ENCODE measurements at places on chromosomes 5 and 9.
A peak's percentile ranks its signal among the peaks of the same experiment; 100 is the strongest.

DNA sequence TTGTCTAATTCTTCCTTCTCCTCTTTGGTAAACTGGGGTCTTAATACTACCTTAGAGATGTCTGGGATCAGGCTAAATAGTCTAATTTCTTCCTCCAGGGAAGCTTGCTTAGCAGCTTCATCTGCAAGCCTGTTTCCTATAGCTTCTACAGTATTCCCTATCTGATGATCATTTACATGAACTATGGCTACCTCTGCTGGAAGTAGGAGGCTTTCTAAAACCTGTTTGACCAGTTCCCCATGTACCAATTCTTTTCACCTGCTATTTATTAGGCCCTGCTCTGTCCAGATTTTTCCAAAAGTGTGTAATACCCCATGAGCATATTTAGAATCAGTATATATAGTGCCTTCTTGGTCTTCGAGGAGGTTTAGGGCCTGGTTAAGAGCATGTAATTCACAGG is 619.8 kb downstream of the HINT1 start:
- DNase-seq = no peak

GRCh38 chr9:112038017-112038408 is 137.1 kb downstream of the SUSD1 start:
- DNase-seq = no peak

DNA sequence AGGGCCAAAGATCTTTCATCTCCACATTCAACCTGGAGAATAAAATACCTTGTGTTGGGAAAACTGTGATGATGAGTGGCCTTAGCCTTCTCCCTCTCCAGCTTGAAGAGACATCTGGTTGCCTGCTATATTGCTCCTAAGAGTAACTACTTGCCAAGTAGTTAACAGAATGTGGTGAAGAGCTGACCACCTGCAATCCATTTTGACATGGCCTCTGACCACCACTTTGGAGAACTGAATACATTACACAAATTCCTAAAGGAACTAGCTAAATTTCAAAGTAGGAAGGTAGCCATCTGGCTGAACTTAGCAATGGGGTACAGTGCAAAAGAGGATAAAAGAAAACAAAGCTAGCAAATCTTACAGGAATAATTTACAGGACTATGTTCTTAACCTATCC is 7.2 kb downstream of the TBCA start:
- no peak for DNase-seq

- no peak for DNase-seq
Measured at GRCh38 chr5:139985733-139986132, 57.4 kb downstream of the NRG2 start.

DNA sequence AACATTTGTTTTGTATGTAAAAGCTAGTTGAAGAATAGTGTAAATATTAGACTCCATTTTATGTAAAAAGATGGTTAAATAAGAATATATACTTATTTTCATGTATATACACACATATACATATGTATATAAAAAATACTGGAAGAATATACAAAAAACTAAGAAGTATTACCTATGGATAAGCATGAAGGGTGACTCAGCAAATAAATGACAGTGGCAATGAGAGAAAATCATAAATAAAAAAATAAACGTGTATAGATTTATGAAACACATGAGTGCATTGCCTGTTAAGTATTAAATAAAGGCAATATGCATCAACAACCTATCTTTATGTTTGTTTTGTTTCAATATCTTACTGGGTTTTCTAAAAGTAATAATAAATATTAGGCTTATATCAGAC is 435.3 kb downstream of the CYLC2 start:
- DNase-seq = no peak

GRCh38 chr5:109619606-109620005 is 70.1 kb upstream of the MAN2A1 start:
- no peak for DNase-seq

DNA sequence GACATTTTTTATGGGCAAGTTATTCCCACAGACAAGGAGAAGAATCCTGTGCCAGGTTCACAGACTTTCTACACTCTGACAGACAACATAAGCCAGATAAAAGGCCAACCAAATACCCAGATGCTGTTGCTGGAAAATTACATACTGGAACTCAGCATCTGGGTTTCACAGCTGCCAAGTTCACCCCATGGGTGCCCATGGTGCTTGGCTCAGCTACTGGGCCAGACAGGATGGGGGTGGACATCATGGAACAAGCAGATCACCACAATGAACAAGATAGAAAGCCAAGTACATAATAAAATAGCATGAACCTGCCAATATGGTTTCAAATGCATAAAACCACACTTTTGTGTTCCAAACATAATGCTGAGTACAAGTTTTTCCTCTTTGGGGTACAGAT is 999.8 kb downstream of the NR2F1-AS1 start:
- DNase-seq = no peak

DNA sequence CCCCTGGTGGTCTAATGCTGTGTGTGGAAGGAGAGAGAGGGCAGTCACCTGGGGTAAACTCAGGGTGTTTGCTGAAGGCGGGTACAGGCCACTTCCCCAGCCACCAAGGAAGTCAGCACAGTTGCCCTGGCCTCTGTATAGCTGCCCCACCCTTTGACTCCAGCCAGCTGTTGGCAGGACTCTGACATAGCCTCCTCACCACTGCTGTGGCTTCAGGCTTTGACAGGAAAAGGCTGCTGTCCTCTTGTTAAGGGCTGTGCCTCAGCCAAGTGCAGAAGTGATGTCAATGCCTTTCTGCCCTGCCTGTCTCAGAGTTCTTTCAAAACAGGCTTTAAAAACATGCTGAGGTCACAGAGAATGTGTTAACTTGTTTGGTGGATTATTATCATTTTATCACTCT is 487.2 kb upstream of the KLF4 start:
- no peak for DNase-seq

DNA sequence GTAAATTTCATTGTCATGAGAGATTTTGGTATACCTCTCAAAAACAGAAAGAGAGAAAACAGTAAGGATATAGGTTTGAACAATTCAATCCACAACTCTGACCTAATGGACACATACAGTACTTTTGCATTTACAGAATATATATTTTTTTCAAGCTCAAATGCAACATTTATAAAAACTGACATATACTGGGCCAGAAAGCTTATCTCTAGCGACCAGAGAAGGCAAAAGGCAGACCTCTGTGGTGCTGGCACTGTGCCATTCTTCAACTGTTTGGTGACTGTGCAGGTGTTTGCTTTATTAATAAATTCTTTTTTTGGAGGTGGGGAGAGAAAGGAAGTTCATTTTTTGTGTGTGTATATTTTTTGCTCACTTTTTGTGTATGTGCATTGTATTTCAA is 6.0 kb upstream of the PLAC8L1 start:
- DNase-seq = no peak

DNA sequence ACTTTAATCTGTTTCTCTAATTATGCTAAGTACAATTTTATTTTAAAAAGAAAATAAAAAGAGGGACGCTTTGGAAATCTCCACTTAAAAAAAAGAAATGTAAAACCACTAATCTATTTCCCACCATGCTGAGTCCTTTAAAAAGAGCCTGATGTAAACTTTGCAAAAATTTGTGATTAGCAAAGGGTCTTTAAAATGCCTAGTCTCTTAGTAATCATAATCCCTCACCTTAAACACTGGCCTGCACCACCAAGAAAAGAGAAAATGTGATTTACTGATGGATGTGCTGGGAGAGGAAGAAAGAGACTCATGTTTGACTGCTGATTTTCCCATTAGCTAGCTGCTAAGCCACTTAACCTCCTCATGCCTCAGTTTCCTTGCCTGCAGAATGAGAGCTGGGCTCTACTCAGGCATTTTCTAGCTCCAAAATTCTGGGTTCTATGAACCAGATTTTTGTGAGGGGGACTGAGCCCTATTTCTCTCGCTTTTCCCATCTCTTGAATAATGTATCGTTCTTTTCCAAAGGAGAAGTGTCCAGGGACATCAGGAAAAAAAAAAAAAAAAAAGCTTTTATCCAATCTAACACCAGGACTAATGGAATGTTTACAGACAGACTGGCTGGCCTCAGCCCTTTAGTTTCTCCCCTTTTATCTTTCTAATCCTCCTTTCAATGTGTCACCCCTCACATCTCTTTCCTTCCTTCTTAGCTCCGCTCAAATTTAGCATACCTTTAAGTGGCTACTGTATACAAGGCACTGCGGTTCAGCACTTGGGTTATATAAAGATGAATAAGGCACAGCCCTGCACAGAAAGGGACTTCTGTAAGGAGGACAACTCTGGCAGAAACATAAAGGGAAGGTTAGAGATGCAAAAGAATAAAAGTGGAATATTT is 312.4 kb downstream of the ARL15 start:
- no peak for DNase-seq

- DNase-seq = no peak
Measured at GRCh38 chr5:109931049-109931780, 241.5 kb downstream of the MAN2A1 start.

GRCh38 chr5:74950836-74951515 is 84.8 kb upstream of the FAM169A start:
- no peak for DNase-seq

DNA sequence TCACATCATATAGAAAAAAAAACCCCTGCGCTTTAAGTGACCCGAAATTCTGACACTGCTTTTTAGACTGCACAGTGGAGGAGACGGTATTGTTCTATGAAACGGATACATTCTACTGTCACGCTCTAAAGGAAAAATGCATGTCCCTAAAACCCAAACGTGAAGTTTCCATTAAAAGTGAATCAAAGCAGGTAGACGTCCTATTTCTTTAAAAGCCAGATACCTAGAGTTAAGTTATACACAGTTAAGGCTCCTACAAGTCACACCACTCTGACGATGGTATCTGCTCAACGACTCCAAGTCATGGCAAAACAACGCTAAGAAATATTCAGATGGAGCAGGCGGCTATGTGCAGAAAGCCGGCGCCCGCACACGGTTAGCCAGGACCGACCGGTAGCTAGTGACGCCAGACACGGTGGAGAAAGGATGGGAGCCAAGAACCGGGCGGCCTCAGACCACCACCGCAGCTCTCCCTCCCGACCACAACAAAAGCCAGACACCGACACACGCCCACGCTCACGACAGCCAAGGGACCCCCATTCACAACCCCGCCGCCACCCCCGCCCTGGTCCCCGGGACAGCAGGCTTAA is 734 bp downstream of the SKP1 start:
- peak; percentile 15 for DNase-seq

DNA sequence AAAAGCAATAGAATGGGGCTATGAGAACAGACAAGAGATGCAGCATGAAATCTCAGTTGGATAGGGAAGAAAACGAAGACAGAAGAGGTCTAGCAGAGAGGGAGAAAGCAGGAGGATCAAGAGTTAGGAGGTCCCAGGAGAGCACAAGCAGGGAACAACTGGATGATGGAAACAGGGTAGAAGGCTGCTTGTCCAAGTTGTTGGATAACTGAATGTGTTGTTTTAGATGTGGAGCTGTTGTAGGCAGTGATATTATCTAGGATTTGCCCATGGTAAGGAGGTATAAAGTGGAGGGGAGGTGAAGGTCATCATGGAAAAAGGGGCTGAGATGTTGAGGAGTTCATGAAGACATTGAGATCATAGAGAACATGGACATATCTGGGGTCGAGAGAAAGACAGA is 12.4 kb upstream of the RHOBTB3 start:
- no peak for DNase-seq

GRCh38 chr9:98899408-98900056 is 44.2 kb upstream of the COL15A1 start:
- DNase-seq = no peak

GRCh38 chr5:76224898-76225297 is 141.7 kb downstream of the SV2C start:
- DNase-seq = no peak

GRCh38 chr5:138972836-138973235 is 97.7 kb upstream of the LRRTM2 start:
- DNase-seq = no peak

DNA sequence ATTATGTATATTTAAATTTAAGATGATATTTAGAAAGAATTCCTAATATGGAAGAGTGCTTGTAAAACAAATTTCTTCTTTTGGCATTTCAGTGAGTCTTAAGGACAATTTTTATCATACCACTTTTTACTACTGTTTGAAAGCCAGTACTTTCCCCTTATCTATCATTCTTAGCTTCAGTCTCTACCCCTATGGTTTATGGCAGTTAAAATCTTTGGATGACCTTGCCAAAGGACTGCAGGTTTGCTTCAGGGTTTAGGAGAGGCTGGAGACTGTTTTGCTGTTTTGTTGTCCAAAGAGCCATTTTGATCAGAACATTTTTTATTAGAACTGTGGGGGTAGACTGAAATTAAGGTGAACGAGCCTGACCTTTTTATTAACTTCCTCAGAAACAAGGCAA is 30.8 kb downstream of the SLC38A9 start:
- DNase-seq = no peak

DNA sequence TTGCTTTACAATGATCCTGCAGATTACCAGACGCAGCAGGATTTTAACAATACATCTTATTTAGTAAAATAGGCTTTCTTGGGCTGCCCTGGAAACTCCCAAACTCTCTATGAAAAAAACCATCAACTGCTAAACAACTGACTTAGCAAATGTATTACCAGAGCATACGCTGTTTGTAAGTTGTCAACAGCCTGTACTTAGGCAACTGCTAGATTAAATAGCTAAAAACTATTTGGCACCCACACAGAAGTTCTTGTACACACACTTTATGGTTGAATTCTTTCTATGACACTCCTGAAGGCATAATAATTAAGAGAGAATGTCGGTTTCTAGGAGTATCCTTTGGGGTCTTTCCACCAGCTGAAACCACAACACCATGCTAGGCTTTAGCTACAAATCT is 123.9 kb downstream of the FBXO38 start:
- DNase-seq = no peak

DNA sequence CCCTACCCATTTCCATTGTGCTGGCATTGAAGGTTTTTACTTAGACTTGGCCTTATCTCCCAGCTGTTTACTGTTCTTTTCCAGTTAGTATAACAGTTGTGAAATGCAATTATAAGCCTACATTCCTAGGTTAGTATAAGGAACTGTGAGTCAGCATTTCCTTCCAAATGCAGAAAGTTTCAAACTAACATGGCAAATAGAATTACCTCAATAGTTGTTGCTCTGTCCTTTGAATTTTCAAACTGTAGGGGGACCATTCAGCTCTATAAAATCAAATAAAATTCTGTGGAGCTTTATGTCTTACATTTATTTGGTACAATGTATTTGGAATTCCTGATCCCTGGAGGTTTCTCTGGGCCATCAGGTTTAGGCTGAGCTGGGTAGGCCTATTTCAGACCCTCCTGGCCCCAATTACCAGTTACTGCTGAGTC is 47.2 kb downstream of the ARHGEF28 start:
- DNase-seq = no peak

DNA sequence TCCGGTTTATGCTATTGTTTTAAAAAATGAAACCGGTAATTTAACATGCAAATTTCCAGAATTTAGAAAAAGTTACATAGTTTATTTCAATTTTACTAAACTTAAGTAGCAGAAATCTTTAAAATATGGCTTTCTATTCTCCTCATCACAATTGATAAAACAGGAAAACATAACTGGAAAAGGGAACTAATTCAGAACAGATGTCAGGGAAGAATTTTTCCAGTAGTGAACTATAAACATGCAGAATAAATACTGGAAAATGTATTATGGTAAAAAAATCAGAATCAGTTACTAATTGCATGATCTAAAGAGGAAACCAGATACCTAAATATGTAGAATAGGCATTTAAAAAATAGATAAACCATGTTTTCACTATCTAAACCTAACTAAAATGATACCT is 7.3 kb upstream of the NR4A3 start:
- no peak for DNase-seq

GRCh38 chr5:107781451-107781850 is 110.7 kb upstream of the EFNA5 start:
- DNase-seq = no peak

- DNase-seq = no peak
Measured at GRCh38 chr9:98747476-98747875, 38.7 kb upstream of the GABBR2 start.

- no peak for DNase-seq
Measured at GRCh38 chr9:69768716-69769115, 8.9 kb upstream of the PTAR1 start.

GRCh38 chr9:101881508-101881907 is 143.1 kb upstream of the GRIN3A start:
- DNase-seq = no peak

All from NCI-H345 (cell line).